Left ventricle myocardium inferior (tissue), 1 donor: ENCODE measurements at places on chromosomes 5 and 9. TPM values are rescaled to one million over a fixed set of nuclear protein-coding genes. Genes with fewer than 3 reads are reported as not detected.

Gene SPATA31E1
- total RNA-seq = not detected

Gene PCSK5
- total RNA-seq = 5.6 TPM

Gene ENC1
- 3.8 TPM for total RNA-seq

Gene VLDLR
- 144 TPM for total RNA-seq

Gene FYB1
- total RNA-seq = 4.9 TPM

Gene RABEPK
- 9.7 TPM for total RNA-seq

Gene SLCO6A1
- total RNA-seq = not detected

Gene NSG2
- total RNA-seq = 0.08 TPM

Gene TSSK1B
- not detected for total RNA-seq

Gene IL3
- not detected for total RNA-seq

Gene TXNDC8
- total RNA-seq = not detected

- peak; percentile 20 for DNase-seq
Observed at GRCh38 chr9:100352201-100352726, 478 bp downstream of the TEX10 start.

DNA sequence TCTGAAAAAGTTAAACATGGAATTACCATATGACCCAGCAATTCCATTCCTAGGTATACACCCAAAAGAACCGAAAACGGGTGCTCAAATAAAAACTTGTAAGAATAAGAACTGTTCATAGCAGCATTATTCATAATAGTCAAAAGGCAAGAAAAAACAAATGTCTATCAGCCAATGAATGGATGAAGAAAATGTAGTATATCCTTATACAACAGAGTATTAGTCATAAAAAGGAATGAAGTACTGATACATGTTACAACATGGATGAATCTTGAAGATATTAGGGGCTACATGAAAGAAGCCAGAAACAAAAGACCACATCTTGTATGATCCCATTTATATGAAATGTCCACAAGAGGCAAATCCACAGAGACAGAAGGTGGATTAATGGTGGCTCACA lies 15.6 kb upstream of the BRD3 start:
- no peak for DNase-seq

DNA sequence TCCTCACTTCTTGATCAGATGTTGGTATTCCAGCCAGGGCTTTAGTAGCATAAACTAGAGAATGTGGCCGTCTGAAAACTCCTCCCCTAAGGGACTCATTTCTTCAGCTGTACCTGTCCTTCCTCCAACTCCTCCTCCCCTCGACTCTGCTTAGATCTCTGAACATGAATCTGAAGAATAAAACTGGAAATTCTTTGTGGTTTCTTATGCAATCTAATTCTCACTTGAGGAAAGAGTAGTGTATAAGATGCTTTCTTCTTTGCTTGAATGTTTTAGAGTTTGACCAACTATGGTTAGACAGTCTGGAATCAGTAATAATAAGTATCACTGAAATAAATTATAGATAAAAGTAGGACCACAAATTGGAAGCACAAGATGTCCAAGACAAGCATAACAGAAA lies 128.5 kb downstream of the LRRC70 start:
- DNase-seq = no peak

DNA sequence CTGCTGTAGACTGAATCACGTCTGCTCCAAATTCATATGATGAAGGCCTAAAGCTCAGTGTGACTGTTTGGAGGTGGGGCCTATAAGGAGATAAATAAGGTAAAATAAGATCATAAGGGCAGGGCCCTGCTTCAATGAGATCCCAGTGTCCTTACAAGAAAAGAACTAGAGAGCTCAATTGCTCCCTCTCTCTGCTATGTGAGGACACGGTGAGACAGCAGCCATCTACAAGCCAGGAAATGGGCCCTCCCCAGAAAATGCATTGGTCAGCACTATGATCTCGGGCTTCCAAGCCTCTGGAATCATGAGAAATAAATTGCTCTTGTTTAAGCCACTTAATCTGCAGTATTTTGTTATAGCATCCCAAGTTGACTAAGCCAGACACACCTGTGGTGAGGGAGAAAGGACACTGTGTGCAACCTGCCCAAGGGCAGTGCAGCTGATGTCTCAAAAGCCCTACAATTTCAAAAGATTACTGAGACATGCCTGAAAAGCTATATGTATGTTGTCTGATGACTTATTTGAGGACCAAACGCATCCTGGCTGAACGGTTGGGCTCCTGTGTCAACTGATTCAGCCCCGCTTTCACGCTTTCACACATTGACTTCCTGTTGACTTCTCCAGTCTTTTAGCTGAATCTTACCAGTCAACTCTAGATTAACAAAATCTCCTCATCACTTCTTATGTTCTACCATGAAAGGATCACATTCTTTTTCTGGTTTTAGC lies 13.2 kb downstream of the GZMK start:
- DNase-seq = no peak

DNA sequence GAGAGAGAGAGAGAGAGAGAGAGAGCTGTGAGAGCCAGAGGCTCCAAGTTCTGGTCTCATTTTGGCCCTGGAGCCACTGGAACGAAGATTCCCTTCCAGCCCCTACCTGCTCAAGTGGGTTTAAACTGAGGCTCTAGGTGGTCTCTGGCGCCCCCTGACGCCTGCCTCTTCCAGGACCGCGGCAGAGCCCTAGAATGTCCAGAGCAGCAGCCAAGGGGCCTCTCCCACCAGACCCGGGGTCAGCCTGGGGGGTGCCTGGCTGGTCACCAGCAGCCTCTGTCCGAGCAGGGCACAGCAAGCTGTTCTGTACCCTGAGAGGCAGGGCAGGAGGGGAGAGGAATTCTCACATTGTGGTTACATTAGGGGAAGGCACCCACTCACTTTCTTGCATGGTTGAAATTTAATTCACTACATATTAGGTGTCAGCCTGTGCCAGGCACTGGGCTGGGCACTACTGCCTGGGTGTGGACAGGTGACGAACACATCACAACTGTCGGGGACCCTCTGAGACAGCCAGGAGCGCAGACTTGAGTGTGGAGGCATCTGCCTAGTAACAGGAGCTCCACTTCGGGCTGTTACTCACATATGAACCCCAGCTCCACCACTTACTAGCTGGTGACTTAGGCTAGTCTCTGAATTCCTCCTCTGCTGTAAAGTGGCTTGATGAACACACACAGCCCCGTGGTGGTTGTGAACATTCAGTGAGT lies 44.5 kb downstream of the AMBP start:
- DNase-seq = no peak

DNA sequence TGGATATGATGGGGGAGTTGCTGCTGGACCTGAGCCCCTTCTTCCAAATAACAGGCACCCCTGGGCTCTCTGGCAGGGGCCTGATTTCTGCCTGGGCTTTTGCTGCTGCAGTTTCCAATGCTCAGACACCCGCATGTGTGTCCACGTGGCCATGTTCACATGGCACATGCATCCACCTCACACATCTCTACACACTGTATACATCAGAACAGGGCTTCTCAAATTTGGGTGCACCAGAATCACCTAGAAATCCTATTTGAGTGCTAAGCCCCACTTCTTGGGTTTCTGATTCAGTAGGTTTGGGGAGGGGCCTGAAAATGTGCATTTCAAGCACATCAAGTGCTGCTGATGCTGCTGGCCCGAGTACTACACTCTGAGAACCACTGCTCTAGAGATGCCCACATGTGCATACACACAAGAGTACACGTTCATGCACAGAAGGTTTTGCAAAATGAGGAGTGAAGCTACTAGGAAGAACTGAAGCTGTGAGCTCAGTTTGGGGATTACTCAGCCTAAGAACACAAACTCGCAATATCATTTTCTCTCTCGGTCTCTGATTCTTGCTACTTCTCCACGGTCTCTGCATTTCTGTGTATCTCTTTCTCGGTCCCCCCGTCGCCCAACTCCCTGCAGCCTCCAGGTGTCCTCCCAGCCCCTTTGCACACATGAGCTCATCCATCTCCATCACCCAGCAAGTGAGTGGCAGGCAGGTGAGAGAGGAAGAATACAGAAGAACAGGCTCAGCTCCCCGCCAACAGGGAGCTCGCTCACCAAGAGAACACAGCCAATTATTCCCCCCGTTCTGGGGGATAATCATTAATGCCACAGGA lies 97.0 kb downstream of the PCDH1 start:
- DNase-seq = no peak

- no peak for DNase-seq
Observed at GRCh38 chr5:65895891-65896290, 30.5 kb upstream of the ERBIN start.

DNA sequence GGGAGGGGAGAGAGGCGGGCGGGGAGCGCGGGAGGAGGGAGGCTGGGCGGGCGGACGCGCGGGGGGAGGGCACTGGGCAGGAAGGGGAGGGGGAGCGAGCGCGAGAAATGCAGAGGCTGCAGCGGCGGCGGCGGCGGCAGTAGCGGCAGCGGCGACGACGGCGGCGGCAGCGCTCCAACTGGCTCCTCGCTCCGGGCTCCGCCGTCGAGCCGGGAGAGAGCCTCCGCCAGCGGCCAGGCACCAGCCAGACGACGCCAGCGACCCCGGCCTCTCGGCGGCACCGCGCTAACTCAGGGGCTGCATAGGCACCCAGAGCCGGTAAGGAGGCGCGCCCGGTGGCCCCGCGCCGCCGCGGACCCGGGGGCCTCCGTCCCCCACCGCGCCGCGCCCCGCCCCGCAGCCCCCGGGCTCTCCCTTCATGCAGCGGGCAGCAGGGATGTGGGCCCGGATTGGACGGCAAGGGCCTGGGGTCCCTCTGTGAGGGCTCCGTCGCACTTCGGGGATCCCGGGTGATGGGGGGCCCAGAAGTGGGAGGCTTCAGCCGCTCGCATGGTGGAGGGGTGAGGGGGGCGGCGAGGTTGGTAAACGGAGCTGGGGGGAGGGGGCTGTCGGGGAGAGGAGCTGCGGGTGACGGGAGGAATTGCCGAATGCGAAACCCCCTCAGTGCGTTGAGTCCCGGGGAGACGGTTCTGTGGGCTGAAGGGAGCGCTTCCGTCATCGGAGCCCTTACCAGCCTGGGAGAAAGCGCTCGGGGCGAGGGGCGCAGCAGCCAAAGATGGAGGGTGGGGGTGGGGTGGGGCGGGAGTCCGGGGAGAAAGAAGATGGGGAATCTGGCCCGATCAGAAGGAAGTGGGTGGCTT lies at the start of gene BASP1:
Gene BASP1 (plus strand): TSS at position 139 of the 860 bp plus-strand sequence. CDS start 57,586 bp downstream, outside the sequence.
- DNase-seq = peak; percentile 73

- no peak for DNase-seq
Observed at GRCh38 chr5:135069016-135069770, 35.2 kb upstream of the PITX1 start.

- DNase-seq = no peak
Observed at GRCh38 chr9:134204991-134205578, 40.7 kb upstream of the RNU6ATAC start.

GRCh38 chr5:141681695-141682641 lies at the start of gene ARAP3:
Gene ARAP3 (minus strand): TSS chr5:141682230. CDS start chr5:141680486, 1,744 bp downstream.
- peak; percentile 90 for DNase-seq

GRCh38 chr9:127525401-127526188 lies 74.3 kb downstream of the LRSAM1 start:
- no peak for DNase-seq

- no peak for DNase-seq
Observed at GRCh38 chr5:136510481-136510880, 145.1 kb upstream of the TRPC7 start.

DNA sequence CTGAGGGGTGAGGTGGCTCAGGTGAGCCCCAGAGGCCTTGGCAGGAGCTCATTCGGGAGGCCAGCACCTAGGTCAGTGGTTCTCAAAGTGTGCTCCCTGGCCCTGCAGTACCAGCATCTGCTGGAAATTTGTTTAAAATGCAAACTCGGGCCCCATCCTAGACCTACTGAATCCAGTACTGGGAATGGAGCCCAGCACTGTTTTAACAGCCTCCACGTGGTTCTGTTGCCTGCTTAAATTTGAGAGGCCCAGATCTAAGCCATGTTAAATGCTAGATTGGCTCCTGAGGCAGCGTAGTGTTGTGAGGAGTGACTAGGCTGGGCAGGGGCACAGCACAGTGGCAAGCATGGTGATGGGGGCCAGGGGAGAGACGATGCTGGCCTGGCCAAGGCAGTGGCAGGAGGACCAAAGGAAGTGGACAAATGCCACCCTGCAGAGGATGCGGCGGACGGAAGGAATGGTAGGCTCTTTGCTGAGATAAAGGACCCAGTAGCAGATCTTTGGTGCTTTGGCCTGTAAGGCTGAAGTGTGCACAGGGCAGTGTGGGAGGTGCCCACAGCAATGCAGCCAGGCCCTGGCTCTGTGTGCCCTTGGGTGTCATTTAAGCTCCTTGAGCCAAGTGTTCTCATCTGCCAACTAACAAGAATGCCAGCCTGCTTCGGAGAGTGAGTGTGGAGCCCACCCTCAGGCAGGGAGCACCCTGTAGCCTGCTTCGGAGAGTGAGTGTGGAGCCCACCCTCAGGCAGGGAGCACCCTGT lies 4.2 kb downstream of the PRR7 start:
- DNase-seq = no peak

DNA sequence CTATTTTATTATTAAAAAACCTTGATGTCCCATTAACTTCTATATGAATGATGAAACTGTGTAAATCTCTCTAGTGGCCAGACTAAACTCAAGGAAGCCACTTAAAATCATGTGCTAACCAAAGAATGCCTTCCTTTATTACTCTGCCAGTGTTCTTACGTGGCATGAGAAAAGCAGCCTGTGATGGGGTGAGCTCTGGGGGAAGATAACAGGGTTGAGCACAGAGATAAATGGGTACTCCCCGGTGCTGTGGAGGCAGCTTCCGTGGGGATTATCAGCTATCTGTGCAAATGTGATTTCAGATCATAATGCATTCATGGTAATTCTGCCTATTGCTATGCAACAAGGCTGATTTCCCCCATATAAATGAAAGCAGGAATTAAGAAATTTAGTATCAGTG lies 181.3 kb downstream of the CAVIN4 start:
- DNase-seq = no peak

DNA sequence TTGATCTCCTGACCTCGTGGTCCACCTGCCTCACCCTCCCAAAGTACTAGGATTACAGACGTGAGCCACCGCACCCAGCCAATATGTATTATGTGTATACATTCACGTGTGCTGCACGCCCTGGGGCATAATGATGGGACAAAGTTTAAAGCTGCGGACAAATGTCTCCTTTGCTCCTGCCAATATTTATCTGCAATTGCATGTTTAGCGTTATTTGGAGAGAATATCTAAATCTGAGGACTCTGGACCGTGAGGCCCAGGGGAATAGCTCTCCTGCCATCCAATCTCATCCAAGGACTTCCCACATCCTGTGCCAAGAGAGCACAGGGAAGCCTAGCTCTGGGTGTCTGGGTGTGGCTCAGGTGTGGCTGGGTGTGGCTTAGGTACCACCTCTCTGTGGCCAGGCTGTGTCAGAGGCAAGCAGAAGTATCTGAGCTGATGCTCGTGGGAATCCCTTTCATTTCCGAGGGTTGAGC lies 6.9 kb upstream of the BOD1 start:
- DNase-seq = no peak

DNA sequence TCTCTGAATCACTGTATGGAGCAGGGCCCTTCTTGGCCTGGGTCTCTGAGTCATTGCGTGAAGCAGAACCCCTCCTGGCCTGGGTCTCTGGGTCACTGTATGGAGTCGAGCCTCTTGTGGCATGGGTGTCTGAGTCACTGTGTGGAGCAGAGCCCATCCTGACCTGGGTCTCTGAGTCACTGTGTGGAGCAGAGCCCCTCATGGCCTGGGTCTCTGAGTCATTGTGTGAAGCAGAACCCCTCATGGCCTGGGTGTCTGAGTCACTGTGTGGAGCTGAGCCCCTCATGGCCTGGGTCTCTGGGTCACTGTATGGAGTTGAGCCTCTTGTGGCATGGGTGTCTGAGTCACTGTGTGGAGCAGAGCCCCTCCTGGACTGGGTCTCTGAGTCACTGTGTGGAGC lies 94.0 kb upstream of the RAPGEF1 start:
- DNase-seq = no peak
